ENCODE measurements at places on chromosomes 11 and 22.

DNA sequence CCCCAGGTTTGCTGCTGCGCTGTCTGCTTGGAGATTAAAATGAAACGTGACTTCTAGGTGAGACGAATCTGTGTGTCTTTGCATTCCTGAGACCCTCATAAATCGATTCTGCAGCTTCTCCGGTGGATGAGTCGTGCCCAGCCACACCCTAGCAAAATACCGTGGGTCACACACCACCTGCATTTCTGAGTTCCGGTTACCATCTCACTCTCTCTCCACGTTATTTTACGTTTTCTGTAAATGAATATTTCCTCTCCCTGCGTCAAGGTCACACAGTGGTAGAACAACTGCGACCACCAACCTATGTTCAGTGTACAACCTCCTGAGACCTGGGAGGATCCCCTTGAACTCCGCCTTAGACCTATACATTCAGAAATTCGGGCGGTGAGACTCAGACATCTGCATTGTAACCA, 1.1 kb downstream of the YWHAH start:
- no peak for DNase-seq

DNA sequence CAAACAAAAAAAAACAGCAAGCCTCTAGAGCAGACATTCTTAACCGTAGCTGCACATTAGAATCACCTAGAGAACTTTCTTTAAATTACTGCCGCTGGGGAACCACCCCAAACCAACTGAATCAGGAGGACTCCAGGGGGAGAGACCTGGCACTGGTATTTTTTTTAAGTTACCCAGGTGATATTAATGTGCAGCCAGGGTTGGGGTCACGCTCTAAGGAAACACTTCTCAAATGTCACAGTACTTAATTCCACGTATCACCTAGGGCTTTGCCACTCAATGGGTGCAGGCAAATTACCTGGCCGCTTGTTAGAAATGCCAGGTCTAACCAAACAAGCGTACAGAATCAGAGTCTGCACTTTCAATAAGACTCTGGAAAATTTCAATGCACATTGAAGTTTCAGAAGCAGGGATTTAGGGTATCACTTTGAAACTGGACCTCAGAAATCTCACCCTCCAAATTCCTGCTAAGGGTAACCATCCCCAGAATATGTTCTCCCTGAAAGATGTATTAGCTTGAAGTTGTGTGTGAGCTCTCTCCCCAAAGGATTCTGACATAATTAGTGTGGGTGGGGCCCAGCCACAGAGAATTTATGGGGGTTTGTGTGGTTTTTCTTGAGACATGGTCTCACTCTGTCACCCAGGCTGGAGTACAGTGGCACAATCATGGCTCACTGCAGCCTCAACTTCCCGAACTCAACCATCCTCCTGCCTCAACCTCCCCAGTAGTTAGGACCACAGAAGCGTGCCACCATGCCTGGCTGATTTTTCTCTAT, 12.7 kb upstream of the ISX start:
- no peak for DNase-seq

DNA sequence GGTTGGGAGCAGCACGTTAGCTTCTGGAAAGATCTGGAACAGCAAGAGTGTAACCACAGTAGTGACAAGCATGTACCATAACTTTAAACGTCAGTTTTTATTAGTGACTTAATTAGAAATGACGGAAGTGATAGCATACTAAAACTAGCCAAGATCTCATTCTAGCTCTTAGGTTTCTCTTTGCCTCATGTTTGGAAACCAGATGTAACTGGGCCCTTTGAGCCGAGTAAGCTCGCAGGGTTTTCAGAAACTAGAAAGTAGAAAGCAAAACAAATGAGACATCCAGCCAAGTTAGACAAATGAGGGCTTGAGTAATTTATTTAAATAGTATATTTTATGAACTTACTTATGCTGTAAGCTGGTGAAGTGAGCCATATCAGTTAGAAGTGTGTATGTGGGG, 40.2 kb upstream of the SLC5A12 start:
- DNase-seq: no peak

DNA sequence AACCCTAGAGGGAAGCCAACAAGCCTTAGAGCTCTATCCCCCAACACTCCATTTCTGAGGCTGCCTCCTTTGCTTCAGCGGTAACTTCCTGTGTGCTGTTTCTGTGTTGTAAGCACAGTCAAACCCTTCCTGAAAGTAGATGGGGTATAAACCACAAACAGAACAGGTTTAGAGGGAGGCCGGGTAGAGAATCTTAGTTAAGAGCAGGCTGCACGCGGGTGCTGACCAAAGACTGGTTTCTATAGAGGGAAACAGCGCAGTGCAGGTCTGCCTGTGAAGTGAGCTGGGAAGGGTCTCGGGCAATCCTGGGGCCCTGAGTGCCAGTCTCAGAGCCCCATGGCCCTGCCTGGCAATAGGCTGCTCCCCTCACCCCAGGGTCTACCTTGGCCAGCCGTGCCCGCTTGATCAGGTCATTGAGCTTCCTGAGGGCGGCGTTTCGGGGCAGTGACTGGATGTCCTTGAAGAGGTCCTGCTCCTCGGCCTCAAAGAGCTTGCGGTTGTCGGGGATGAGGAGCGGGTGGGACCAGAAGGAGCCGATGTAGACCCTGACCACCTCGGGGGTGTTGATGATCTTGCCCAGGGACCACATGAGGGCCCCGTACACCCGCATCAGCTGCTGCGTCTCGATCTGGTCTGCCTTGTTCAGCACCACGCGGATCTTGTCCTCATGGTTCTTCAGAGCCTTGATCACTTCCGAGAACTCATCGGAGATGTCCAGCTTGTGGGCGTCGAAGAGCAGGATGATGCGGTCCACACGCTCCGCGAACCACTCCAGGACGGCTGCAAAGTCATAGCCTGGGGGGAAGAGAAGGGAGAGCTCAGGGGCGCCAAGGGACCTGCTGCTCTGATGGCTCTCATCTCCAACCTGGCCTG, 15.3 kb upstream of the CDC42BPG start:
- no peak for DNase-seq

DNA sequence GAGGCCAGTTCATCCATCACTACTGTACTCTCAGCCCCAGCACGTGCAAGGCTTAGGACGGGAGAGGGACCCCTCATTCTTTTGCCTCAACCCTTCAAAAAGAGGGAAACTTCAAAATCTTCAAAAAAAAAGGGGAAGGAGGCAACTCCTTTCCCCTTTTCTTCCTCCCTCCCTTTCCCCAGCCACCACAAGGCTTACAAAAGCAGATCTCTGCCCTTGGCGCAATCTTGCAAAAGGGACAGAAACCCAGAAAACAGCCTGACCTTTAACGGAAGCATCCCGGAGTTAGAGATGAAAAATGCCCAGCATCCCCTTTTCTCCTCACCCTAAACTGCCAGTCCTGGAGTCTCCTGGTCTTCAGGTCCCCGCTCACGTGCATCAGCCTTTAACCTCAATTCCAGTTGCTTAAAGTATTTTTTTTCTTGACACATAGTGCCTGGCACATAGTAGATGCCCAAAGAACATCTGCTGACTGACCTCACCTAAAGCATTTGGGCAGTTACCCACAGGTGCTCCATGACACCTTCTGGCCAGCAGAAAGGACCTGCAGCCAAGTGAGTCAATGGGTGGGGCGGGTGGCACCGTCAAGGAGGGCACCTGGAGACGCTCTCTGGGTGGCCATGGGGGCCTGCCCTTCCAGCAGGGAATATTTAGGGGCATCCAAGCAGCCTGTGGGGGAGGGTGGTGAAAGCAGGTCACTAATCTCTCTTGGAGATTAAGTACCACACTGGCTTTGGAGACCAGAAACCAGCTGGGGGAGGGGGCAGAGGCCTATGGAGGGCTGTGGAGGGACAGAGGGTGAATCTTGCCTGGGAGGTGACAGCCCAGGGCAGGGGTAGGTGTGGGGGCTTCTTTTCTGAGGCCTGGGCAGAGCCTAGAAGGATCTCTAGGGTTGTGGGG, 16.3 kb downstream of the NECTIN1 start:
- no peak for DNase-seq

Measured in fibroblast of skin of left quadriceps (primary cell).